ENCODE measurements at places on chromosomes 2 and 18. TPM values are rescaled to one million over a fixed set of nuclear protein-coding genes. Genes with fewer than 3 reads are reported as not detected.
A peak's percentile ranks its signal among the peaks of the same experiment; 100 is the strongest.

Gene SP5
- 4.4 TPM for total RNA-seq

Gene GCG
- total RNA-seq, result 4,649 TPM

Gene UBE2E3
- total RNA-seq, result 105 TPM

Gene GPBAR1
- total RNA-seq, result 5.7 TPM

Gene CXCR2
- total RNA-seq, result not detected

Gene LOXL3
- total RNA-seq, result 3.4 TPM

- DNase-seq, result no peak
Measured at GRCh38 chr2:217899231-217900009, 103.4 kb downstream of the TNS1 start.

DNA sequence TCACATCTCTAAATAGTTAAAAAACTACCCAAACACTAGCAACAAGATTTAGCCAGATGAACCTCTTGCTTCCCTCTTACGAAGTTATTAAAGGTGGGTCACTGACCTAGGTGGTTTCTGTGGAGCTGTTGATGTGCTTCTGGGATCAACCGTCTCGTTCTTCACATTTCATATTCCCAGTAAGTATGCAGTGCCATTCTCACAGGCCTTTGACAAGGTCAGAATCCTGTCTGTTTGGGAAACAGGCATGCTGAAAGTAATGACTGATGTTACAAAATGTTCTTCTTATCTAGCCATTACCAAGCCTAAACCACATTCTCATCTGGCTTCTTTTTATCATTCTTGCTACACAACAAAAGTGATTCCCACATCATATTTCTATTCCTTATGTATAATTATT, 70.3 kb downstream of the WDR7 start:
- no peak for DNase-seq

DNA sequence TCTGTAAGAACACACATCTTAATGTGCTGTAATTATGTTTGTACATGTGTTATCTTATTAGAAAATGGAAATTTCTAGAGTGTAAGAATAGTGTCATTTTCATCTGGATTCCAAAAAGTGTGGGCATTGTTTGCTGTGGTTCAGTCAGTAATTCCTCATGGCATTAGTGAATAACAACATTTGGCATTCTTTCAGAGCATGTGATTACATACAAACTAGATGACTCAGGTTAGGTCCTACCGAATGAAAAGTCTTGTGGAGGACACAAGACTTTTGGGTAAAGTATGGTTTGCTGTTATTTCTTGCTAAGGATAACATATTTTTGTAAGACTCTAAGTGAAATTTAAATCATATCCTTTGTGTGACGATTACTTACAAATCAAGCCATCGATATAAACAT, 593.1 kb upstream of the NRXN1 start:
- no peak for DNase-seq

GRCh38 chr18:22650247-22650646, 232.5 kb upstream of the CTAGE1 start:
- no peak for DNase-seq

- no peak for DNase-seq
Measured at GRCh38 chr2:43563679-43564078, 32.2 kb downstream of the THADA start.

- DNase-seq, result no peak
Measured at GRCh38 chr2:144082327-144082726, 437.6 kb downstream of the ZEB2 start.

- no peak for DNase-seq
Measured at GRCh38 chr2:212892193-212892592, 259.2 kb downstream of the IKZF2 start.

- DNase-seq, result no peak
Measured at GRCh38 chr2:240619506-240620148, 5.7 kb upstream of the GPR35 start.

GRCh38 chr2:23425338-23425871, 40.4 kb downstream of the KLHL29 start:
- DNase-seq, result peak; percentile 60

DNA sequence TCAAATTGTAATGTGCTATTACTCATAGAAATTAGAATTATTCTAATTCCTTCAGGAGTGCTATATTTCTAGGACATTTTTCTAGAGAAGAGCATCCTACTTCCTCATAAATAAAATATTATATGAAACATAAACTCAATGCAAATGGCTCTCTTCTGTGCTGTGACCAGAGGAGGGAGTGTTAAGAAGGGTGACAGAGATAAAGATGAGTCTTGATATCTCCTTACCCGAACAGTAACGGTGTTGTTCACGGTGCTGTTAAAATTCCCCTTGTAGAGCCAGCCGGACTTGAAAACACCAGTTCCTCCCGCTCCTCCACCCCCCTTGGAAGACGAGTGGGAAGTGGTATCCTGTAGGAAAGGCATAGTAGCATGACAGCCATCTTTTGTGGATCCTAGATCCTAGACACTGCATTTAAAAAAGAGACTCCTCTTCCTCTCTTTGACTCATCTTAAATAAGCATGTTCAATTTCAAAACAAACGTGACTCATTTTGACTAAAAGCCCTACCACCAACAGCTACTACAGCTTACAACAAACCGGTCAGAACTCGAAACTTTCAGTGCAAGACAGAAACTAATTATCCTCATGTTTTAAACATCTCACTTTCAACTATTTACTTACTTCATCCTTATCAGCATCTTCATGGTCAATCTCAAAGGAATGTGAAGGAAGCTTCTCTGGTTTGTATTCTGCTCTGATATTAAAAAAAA, 156.3 kb downstream of the DOCK10 start:
- no peak for DNase-seq

- no peak for DNase-seq
Measured at GRCh38 chr18:48996901-48997463, 46.2 kb upstream of the SMAD7 start.

DNA sequence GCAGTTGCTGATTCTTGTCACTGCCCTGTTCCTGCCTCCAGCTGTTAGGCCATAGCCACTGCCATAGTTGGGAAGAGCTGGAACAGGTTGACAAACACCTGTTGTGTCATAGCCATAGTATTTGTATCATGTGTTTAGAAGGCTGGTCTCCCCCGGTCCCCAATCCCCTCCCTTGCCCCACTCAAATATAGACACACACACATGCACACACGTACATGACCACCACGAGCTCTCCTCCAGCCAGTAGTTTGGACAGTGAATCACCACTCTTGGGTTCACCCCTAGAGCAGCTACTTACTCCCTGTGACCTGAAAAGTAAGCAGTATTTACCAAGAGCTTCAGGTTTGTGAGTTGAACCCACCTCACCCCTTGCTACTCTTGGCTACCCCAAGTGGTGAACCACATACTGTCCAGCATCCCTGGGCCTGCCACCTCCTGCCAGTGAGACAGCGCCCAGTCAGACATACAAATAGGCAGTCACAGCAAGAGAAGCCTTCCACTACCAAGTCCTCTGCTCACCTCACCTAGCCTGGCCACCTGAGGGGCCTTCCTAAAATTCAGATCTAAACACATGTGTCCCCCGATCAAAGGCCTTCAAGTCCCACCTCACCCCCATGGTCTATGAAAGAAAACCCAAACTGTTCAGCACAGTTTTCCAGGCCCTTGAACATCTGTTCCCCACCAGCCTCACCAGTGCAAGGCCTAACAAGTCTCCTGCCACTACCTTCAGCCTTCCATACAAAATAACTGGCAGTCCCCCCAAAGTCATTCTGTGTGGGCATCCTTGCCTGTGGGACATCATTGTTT, 7.1 kb downstream of the PCBP1 start:
- DNase-seq, result no peak
